ENCODE measurements at places on chromosomes 7 and 10. TPM values are rescaled to one million over a fixed set of nuclear protein-coding genes. Genes with fewer than 3 reads are reported as not detected.

GPR37 gene
- 0.13 TPM for total RNA-seq

DNA sequence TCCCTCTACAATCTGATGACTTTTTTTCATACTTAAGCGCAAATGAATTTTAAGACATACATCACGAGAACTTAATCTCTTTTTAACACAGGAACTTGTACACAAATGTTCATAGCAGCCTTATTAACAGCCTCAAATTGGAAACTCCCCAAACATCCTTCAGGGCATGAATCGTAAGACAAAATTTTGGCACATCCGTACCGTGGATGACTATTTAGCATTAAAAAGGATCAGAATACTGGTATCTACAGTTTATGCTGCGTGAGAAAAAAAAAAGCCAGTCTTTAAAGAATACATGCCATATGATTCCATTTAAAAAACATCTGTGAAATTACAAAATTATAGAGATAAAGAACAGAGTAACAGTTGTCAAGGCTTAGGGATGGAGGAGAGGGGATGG, 46.8 kb downstream of the PDE1C start:
- no peak for DNase-seq

GRCh38 chr7:127850195-127850594, 181.0 kb downstream of the LRRC4 start:
- no peak for DNase-seq

- no peak for DNase-seq
Measured at GRCh38 chr7:104328296-104328969, at the start of gene LHFPL3. Gene LHFPL3, plus strand, starts transcription at chr7:104328603.

DNA sequence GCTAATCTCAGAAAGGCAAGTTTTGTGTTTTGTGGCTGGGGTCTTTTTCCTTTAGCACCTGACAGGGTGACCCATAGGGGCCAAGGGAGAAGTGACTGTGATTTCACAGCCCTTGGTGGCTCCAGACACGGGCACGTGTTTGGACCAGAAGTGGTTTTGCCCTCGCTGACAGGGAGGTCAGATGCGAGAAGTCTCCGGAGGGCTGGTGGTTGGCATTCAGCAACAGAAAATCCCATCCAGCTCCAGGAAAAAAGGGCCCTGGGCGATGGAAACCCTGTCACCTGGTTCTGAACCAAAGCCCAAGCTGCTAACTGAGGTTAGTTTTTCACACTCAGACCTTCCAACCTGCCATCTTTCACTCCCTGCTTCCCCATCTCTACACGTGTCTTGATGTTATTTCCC, 272.9 kb downstream of the TRIL start:
- DNase-seq: peak; percentile 82

DNA sequence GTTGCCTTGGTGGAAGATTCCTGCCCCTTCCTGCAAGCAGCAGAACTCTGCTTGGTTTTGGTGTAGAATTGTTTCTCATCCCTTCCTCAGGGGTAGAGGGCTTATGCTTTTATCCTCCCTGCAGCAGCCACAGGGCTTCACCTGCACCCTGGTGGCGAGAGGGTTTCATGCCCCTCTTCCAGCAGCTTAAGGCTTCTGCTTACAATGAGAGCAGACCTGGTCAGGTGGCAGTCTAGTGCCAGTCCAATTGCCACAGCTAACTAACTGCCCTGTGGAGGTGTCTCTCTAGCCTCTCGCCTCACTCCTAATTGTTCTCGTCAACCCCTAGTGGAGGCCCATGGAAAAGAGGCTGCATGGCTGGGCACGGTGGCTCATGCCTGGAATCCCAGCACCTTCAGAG, 19.3 kb downstream of the ACBD7 start:
- DNase-seq: no peak

- no peak for DNase-seq
Measured at GRCh38 chr7:20306180-20306946, 24.3 kb upstream of the ITGB8 start.

SEMA3A gene
- 1.00 TPM for total RNA-seq

DNA sequence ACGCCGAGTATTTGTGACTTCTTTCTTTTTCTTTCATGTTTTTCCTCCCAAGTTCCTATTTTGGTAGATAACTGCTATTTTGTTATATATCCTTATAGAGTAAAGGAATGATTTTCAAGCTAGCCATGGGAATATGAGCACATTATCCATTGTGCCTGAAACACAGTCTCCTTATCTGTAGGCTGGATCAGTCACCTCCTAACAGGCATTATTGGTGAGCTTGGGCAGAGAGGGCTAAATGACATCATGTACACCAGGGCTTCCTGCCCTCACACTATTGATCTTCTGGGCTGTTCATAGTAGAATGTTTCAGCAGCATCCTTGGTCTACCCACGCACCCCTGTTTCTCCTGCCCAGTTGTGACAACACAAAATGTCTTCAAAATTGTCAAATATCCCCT, 88.1 kb upstream of the CTBP2 start:
- DNase-seq: no peak

FBXL13 gene
- 0.32 TPM for total RNA-seq

- DNase-seq: no peak
Measured at GRCh38 chr10:116948530-116948870, 56.5 kb downstream of the SHTN1 start.

GRCh38 chr10:13001041-13001886, at the start of gene CCDC3:
Gene CCDC3, minus strand, starts transcription at chr10:13001713. Its CDS starts 143 bp downstream, at chr10:13001570.
- no peak for DNase-seq

GRCh38 chr10:58467931-58468635, 44.6 kb upstream of the BICC1 start:
- DNase-seq: no peak

- no peak for DNase-seq
Measured at GRCh38 chr10:124544711-124545110, 83.1 kb downstream of the LHPP start.

- DNase-seq: no peak
Measured at GRCh38 chr10:87538092-87539015, 33.7 kb downstream of the MINPP1 start.

GRCh38 chr7:107628461-107629064, 32.1 kb upstream of the SLC26A4 start:
- no peak for DNase-seq

- DNase-seq: no peak
Measured at GRCh38 chr10:112811741-112812551, 138.1 kb upstream of the TCF7L2 start.

AGMO gene
- total RNA-seq: 0.40 TPM

DNA sequence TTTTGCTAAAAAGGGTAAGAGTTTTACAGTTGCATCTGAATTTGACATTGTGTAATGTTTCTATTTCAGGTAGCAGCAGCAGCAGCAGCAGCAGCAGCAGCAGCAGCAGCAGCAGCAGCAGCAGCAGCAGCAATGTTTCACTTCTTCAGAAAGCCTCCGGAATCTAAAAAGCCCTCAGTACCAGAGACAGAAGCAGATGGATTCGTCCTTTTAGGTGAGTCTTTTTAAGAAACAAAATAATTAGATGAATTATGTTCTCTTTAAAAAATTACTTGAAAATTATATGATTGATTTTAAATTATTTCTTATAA, 32.6 kb downstream of the UMAD1 start:
- no peak for DNase-seq

DNA sequence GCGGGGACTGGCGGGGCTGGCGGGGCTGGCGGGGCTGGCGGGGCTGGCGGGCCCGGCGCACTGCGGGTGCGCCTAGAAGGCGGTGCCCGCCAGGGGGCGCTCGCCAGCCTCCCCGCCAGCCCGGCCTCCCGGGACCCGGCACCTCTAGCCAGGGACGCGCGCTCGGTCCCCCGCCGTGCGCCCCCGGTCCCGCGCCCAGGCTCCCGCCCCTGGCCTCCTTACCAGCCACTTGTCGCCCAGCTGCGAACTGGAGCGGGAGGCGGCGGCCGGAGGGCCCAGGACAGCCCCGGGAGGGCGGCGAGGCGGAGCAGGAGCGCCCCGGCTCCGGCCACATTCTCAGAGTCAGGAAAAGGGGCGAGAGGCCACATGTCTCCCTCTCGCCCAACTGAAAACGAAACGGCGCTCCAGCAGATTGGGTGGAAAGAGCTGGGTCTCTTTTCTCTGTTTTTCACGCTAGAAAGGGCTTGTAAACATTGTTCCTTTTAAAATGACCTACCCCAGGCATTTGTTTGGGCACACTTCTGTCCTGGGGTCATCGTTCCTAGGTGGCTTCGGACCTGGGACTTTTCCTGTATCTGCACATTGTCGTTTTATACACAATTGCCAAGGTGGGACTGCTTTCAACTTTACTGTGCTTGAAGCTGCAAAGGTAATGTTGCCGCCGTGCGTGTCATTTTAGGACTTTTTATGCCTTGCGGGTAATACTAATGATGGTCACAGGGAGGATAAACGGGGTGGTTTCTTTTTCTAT, 378 bp upstream of the PRKCQ start:
- peak; percentile 89 for DNase-seq

EGR2 gene
- total RNA-seq: 4.8 TPM

DNA sequence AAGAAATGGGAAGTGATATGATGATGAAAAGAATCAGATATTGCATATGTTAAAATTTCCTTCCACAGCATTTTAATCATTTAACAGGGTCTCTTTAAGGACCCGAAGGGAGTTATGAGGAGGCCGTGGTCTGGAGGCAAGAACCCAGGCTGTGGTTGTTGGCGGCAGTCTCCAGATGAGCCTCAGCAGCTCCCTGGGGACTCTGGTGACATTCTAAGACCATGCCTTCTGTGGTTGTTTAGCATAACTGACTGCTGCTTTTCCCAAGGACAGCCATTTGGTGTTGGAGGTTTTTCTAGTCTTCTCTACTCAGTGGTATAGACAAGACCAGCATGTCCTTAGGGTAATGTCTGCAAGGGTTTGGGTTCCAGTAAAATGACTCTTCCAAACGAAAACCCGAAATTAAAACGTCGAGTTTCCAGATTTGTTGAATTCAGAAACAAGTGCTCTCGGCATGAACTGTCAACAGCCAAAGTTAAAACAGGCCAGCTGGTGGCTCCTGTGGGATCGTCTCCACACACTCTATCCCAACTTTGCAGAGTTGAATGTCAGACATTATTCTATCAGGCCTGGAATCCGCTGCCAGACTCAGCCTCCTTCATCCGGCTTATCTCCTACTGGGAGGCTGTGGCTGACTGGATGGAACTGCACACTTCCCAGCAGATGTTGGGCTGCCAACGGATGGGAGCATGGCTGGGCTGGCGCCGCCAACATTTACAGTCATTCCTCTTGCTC, 183.1 kb downstream of the TAX1BP1 start:
- DNase-seq: peak; percentile 81

All from cardiac septum (tissue), 1 donor.